ENCODE measurements at places on chromosomes 5 and 9. TPM values are rescaled to one million over a fixed set of nuclear protein-coding genes. Genes with fewer than 3 reads are reported as not detected.

The KCNT1 gene
- total RNA-seq: not detected

The LHFPL2 gene
- 47.6 TPM for total RNA-seq

The SMIM33 gene
- total RNA-seq: not detected

The NKD2 gene
- 1.8 TPM for total RNA-seq

The IFNB1 gene
- total RNA-seq: not detected

The SV2C gene
- total RNA-seq: 0.15 TPM

The PCDHB3 gene
- total RNA-seq: 6.5 TPM

- H3K27ac ChIP-seq: no peak overlapping the region
- no peaks in the 10 kb centered on the region for H3K4me1 ChIP-seq
- H3K4me3 ChIP-seq: no peak overlapping the region
- H3K36me3 ChIP-seq: no peaks in the 10 kb centered on the region
- H3K27me3 ChIP-seq: peaks cover 3% of the 10 kb centered on the region
These were observed 606.9 kb downstream of the EBF1 start for GRCh38 chr5:158492841-158493242.

DNA sequence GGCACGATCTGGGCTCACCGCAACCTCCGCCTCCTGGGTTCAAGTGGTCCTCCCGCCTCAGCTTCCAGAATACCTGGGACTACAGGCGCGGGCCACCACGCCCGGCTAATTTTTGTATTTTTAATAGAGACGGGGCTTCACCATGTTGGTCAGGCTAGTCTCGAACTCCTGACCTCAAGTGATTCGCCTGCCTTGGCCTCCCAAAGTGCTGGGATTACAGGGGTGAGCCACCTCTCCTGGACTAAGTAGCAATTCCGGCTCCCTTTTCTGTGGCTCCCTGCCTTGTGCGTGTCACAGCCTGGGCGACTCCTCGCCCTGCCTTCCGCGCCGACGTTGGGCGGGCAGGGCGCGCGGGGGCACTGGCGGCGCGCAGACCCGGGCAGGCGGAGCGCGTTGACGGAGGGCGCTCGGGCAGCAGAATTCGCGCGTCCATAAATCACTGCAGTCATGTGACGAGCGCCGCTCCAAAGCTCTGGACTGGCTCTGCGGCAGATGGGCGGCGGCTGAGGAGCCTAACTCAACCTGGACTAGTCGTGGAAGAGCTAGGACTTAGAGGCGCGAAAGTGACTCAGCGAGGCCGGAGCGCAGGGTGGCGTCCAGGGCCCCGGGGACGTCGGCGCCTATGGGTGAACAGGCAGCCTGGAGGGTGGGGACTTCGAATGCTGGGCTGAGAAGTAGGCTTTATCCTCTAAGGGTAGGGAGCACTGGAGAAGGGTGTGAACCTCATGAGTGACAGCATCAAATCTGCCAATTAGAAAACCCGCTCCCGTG, 1.4 kb upstream of the CIZ1 start:
- peaks cover 10% of the 10 kb centered on the region for H3K36me3 ChIP-seq
- peak; percentile 51 for DNase-seq
- no peak overlapping the region for H3K27ac ChIP-seq
- no peak overlapping the region for H3K4me3 ChIP-seq

DNA sequence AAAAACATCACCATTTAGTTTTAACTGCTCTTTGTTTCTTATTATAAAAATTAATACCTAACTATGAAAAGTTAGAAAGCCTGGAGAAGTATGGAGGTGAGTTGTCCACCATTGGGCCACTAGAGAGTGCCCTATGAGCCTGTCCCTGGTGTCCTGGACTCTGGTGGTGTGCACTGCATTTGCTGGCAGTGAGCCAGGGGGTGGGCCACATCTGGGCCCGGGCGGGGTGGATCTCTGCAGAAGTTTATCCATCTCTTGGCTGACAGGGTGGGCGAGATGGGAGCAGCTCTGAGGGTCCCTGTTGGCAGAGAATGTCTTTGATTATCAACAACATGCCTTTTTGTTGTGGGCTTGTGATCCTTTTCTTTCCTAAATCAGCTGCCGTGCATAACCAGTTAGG, 8.2 kb downstream of the TENT4A start:
- DNase-seq: no peak
- no peak overlapping the region for H3K27ac ChIP-seq
- peaks cover 13% of the 10 kb centered on the region for H3K4me1 ChIP-seq

DNA sequence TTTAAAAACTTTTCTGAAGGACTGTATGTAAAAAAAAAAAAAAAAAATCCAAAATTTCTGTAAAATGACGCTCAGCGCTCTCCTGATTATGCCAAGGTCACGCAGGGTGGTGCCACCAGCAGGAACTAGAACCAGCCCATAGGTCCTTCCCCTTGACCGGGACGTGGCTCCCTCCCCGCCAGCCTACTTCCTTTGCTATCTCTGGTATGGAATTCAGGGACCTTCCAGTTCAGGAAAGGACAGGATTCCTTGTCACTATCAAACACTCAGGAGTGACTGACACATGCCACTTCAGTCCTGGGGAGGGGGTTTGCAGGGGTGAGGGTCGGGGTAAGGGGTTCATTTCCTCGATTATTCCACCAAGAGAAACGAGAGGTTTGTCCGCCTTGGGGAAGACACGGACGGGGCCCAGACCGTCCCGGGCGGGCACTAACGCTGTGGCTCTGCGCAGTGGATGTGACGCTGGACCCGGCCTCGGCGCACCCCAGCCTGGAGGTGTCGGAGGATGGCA, 18.8 kb downstream of the BTNL9 start:
- peak overlapping the region; percentile 66 for H3K4me3 ChIP-seq
- DNase-seq: no peak
- no peak overlapping the region for H3K27ac ChIP-seq
- peaks cover 12% of the 10 kb centered on the region for H3K36me3 ChIP-seq
- H3K27me3 ChIP-seq: peaks cover 16% of the 10 kb centered on the region

- no peak for DNase-seq
- peaks cover 2% of the 10 kb centered on the region for H3K27me3 ChIP-seq
- H3K27ac ChIP-seq: no peak overlapping the region
- no peaks in the 10 kb centered on the region for H3K4me1 ChIP-seq
These were observed 16.9 kb upstream of the NTRK2 start for GRCh38 chr9:84652496-84653120.

- peak; percentile 61 for DNase-seq
- H3K36me3 ChIP-seq: peaks cover 14% of the 10 kb centered on the region
- peaks cover 2% of the 10 kb centered on the region for H3K27me3 ChIP-seq
- H3K4me3 ChIP-seq: peak overlapping the region; percentile 99
- peaks cover 41% of the 10 kb centered on the region for H3K4me1 ChIP-seq
These were observed 757 bp downstream of the NRARP start for GRCh38 chr9:137301081-137301947.

- no peaks in the 10 kb centered on the region for H3K36me3 ChIP-seq
- no peak overlapping the region for H3K4me3 ChIP-seq
- no peak overlapping the region for H3K27ac ChIP-seq
These were observed 7.0 kb upstream of the EBF1 start for GRCh38 chr5:159106569-159107282.

Data from endothelial cell (in vitro differentiated cells).